ENCODE measurements at places on chromosomes 2 and 18.
A peak's percentile ranks its signal among the peaks of the same experiment; 100 is the strongest.

DNA sequence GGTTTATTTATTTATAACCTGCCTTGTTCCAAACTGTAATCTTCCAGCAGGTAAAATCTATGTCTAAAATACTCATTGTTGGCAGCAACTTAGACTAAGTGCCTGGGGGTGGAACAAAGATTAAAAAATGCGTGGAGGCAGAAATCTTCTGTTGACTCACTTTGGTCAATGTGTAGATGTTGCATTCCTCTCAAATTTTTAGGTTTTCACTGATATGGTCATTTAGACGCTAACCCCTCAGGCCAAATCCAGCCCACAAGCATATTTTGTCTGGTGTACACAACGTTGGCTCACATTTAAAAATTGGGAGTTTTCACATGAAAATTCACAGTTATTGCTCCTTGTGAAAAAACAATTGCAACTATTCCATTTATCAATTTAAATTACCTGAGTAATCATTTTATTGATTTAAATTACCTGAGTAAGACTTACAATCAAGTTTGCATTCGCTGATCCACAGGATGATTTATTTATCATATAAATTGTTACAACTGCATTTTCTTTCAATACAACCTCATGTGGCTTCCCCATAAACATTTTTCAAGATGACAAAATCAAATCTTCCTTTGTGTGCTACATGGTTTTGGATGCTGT is 564.2 kb downstream of the TSN start:
- no peak for DNase-seq

GRCh38 chr2:120064664-120065063 is 51.8 kb downstream of the EPB41L5 start:
- no peak for DNase-seq

DNA sequence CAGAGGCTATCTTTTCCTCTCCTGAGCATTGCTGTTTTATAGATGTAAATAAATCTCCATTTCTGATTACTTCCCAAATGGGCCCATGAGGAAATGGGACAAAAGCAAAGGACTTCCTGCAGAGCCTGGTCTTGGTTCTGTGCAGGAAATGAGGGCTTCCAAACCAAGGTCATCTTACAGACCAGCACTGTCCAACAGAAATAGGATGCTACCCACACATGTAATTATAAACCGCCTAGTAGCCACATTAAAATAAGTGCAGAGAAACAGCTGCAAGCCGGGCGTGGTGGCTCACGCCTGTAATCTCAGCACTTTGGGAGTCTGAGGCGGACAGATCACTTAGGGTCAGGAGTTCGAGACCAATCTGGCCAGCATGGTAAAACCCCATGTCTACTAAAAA is 6.2 kb downstream of the TTL start:
- DNase-seq, result no peak

DNA sequence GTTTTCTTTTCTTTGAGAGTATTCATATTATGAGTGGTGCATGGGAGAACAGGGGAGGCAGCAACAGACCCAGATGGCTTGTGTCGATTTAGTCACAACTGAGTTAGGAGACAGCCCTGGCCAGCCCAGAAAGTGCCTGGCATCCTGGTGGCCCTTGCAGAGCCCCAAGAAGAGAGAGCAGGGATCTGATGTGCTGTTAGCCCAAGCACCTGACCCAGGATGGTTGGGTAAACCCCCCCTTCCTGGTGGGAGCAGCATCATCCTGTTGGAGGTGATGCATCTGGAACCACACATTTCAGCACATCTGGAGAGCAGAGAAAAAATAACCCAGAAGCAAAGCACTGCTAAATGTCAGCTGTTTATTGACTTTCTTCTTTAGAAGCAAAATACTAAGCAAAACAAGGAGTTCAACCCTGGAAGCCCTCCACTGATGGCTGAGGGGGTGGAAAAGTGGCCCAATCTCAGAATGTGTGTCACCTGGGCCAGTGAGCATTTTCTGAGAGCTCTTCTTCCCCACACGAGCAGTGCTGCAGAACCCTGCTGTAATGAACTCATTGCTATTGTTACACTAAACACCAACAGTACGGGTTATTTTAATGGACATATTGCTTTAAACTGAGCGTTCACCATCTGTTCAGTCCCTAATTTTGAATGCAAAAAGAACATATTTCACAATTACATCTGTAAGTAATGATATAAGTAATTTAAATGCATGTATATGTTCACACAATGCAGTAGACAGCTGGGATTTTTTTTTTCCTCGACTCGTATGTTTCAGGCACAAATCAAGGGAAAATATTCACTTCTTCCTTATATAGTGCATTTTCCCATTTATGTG is 100.6 kb upstream of the SMIM21 start:
- DNase-seq, result no peak

GRCh38 chr18:40258311-40258710 is 1696.7 kb upstream of the PIK3C3 start:
- peak; percentile 25 for DNase-seq

GRCh38 chr18:2878656-2879330 is 32.0 kb downstream of the EMILIN2 start:
- DNase-seq, result peak; percentile 43

GRCh38 chr2:43455731-43456642 is 139.9 kb downstream of the THADA start:
- DNase-seq, result no peak

- DNase-seq, result no peak
Observed at GRCh38 chr2:227577555-227577954, 21.1 kb upstream of the SCYGR2 start.

GRCh38 chr18:8041526-8042111 is 474.5 kb downstream of the PTPRM start:
- no peak for DNase-seq

DNA sequence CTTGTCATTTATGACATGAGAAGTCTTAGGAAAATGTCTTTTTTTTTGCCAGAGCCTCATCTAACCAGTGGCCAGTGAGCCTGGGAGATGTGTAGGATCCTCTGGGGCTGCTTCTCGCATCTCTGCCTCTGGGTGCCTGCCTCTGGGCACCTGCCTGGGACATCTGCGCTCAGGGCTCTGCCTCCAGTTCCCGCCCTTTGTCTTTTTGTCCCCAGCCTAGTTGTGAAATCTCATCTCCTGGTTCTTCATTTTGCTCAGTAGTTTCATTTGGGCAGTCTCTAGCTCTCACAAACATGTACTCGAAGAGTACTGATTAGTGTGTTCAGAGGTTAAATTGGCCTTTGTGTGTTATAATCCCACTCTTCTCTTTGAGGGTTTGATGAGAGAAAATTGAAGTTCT is 92.0 kb downstream of the LTBP1 start:
- no peak for DNase-seq

DNA sequence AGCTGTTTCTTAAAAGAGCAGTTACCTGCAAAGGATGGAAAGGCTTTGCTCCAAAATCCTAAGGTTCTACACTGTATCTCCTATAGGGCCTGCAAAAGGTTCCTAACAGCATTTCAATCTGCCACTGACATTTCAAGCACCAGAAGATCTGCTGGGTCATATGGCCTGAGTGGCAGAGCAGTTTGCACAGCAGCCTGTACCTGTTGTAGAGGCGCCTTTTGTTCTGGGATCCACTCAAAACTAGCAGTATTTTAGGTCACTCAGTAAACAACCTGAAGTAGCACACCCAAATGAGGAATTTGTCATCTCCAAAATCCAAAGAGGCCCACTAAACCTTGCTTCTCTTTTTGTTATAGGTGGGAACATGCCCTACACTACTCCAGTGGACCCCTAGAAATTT is 6.2 kb downstream of the FAM210A start:
- DNase-seq, result no peak

GRCh38 chr2:74524005-74524404 is 2.0 kb downstream of the DQX1 start:
- DNase-seq, result no peak

GRCh38 chr2:45883603-45884000 is 232.1 kb downstream of the PRKCE start:
- DNase-seq, result no peak

GRCh38 chr2:168230389-168230788 is 17.0 kb downstream of the STK39 start:
- no peak for DNase-seq

GRCh38 chr2:27018142-27018541 is 14.6 kb upstream of the TMEM214 start:
- DNase-seq, result no peak

DNA sequence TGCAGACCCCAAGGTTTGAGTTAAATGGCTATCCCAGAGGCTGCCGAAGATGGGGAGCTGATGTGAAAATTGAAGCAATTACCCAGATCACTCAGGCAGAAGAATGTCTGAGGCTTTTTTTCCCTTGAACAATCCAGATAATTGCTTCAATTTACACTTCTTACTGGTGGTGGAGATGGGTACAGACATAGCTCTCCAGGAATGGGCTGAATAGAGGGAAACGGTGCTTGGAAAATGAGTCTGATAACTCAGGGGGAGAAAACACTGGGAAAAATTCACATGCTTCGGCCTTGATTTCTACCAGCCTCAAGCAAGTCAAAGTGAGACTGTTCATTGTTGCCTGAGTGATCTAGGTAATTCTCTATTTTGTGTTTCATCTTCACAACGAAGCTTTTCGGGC is 9.5 kb upstream of the KIF5C start:
- no peak for DNase-seq

DNA sequence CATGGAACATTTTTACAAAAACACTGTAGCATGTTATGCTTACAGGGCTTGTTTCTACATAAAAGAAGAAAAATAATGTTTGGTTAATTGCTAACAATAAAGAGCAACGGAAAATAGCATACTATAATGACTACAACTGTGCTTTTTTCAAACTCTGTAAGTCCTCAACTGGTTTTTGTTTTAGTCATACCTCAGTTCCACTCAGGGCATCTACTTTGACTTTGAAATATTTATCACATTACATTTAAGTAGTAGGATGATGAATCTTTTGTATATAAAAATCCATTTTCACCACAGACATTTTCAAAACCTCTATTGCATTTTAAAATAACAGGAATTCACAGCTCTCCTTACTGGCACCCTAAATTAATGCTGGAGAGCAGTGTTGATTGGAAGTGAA is 8.3 kb downstream of the SATB2 start:
- no peak for DNase-seq

- no peak for DNase-seq
Observed at GRCh38 chr18:66168685-66169235, 417.9 kb downstream of the CDH7 start.

DNA sequence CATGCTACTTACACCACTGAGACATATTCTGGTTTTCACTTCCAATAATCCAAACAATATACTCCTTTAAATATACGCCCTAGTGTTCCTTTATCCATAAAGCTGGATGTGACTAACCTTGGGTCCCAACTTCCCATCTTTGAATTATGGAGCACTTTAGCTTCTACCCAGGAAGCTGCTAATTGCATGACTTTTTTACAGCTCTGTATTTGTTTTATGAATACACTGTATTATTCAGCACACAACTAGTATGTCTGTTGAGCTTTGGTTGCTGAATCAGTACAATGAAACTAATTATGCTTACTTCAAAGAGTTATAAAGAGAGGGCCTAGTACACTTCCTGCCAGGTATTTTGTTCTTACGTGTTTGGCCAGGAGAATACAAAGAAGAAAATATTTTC is 118.5 kb downstream of the BAZ2B start:
- peak; percentile 0 for DNase-seq

GRCh38 chr18:40553029-40553428 is 1402.0 kb upstream of the PIK3C3 start:
- DNase-seq, result no peak
